ENCODE measurements at places on chromosomes 16 and 17. TPM values are rescaled to one million over a fixed set of nuclear protein-coding genes. Genes with fewer than 3 reads are reported as not detected.

TMC8 gene
- 2.0 TPM for total RNA-seq

EVPLL gene
- total RNA-seq, result not detected

RAB11FIP4 gene
- total RNA-seq, result 32.5 TPM

MMP25 gene
- total RNA-seq, result 5.9 TPM

OR4D1 gene
- 0.08 TPM for total RNA-seq

- H3K27me3 ChIP-seq, result no peaks in the 10 kb centered on the region
- DNase-seq, result no peak
- H3K4me1 ChIP-seq, result no peaks in the 10 kb centered on the region
Measured at GRCh38 chr16:29014561-29015069, 29.8 kb downstream of the LAT start.

DNA sequence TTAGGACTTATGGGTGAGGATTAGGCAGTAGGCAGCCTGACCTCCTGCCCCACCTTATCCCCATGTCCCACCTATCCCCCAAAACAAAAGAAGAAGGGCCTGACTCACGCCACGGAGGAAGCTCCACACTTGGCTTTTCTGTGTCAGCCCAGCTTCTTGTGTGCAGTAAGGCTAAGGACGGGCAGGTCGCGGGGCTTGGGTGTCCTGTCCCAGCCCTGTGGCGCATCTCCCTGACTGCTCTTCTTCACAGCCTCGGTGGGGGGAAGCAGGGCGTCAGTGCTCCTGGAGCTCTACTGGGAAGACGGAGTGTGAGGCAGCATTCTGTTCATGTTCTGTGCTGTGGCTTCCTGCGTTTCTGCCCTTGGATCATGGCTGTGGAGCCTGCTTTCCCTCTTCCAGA lies 34.6 kb upstream of the ALDH3A2 start:
- no peaks in the 10 kb centered on the region for H3K36me3 ChIP-seq
- no peaks in the 10 kb centered on the region for H3K27me3 ChIP-seq
- H3K27ac ChIP-seq, result no peak overlapping the region
- H3K4me3 ChIP-seq, result no peak overlapping the region
- peak; percentile 52 for DNase-seq

GRCh38 chr17:9217151-9218056 lies 196.1 kb downstream of the NTN1 start:
- no peak overlapping the region for H3K4me3 ChIP-seq
- no peaks in the 10 kb centered on the region for H3K27me3 ChIP-seq
- DNase-seq, result peak; percentile 54
- H3K4me1 ChIP-seq, result peaks cover 8% of the 10 kb centered on the region
- H3K36me3 ChIP-seq, result peaks cover 44% of the 10 kb centered on the region
- H3K27ac ChIP-seq, result no peak overlapping the region

- H3K36me3 ChIP-seq, result peaks cover 4% of the 10 kb centered on the region
- no peaks in the 10 kb centered on the region for H3K27me3 ChIP-seq
- H3K4me1 ChIP-seq, result no peaks in the 10 kb centered on the region
- no peak overlapping the region for H3K4me3 ChIP-seq
- H3K27ac ChIP-seq, result no peak overlapping the region
Measured at GRCh38 chr16:50614955-50615724, 66.0 kb downstream of the SNX20 start.

DNA sequence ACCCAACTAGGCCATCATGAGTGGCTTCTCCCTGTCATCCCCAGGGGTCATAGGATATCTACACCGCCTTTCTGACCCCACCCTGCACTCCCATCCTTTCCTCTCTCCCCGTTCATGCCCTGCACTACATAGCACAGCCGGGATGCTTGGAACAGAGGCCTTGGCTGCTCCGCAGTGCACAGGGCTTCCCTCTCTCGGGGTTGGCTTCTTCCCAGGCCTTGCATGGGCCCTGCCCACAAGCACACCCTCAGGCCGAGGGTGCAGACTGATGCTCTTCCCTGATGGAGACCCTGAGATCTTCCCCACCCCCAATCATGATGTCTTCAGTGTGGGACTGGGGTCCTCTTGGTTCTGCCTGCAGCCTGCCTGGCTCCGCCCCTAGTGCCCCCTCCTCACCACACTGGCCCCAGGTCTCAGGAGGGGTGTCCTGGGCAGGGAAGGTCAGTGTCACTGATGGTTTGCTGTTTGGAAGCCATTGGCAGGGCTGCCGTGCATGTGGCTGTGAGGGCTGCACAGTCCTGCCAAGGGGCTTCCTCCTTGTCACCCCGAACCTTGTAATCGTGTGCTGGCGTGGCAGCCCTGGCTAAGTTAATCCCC lies 14.3 kb upstream of the NAGLU start:
- no peaks in the 10 kb centered on the region for H3K27me3 ChIP-seq
- no peak overlapping the region for H3K4me3 ChIP-seq
- no peak overlapping the region for H3K27ac ChIP-seq
- H3K36me3 ChIP-seq, result peaks cover 14% of the 10 kb centered on the region

DNA sequence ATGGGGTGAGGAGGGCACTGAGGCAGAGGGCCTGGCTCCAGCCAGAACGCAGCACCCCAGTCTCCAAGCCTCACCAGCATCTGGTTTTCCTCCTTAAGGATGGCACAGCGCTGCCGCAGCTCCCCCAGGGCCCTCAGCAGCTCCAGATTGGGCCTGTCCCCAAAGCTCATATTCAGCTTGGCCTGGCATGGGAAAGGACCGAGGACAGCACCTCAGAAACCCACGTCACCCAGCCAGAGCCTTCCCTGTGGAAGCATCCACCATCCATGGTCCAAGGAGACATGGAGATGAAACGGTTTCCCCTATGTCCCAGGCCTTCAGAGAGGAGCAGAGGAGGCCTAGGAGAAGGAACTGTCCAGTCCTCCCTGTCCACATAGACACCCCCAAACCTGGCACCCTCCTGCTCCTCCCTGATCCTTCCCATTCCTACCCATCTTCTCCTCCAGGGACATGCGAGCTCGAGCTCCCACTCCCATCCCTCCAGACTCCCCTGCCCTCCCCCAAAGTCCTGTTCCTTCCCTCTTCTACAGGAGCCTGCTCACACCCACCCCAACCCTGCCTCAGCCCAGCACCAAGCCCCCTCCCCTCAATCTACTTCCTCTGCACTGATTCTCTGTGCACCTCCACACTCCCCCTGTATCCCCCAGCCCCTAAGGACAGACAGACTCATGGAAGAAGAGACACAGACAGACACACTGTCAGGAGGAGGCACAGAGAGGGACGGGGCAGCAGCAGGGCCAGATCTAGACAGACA lies 1.8 kb downstream of the TSPOAP1 start:
- no peak for DNase-seq
- H3K4me1 ChIP-seq, result no peaks in the 10 kb centered on the region
- H3K27ac ChIP-seq, result no peak overlapping the region
- H3K27me3 ChIP-seq, result peaks cover 8% of the 10 kb centered on the region
- no peak overlapping the region for H3K4me3 ChIP-seq

DNA sequence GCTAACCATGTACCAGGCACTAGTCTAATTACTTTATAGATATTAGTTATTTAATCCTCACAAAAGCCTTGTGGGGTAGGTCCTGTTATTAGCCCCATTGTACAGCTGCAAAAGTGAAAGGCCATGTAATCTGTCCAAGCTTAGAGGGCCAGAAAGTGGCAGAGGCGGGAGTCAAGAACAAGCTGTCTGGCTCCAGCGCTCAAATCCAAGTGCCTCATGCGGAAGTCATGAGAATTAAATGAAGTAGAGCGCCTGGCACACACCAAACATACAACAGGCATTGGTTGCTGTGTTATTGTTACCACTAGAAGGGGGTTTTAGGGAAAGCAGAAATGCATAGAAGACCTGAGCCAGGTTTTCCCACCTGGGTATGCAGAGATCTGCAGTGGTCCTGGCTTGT lies 1.2 kb downstream of the AQP8 start:
- H3K4me1 ChIP-seq, result no peaks in the 10 kb centered on the region
- no peaks in the 10 kb centered on the region for H3K27me3 ChIP-seq
- H3K4me3 ChIP-seq, result no peak overlapping the region
- no peak overlapping the region for H3K27ac ChIP-seq
- H3K36me3 ChIP-seq, result no peaks in the 10 kb centered on the region

GRCh38 chr17:6924208-6924607 lies 71.6 kb upstream of the ALOX12 start:
- no peaks in the 10 kb centered on the region for H3K4me1 ChIP-seq
- no peak overlapping the region for H3K4me3 ChIP-seq
- H3K27ac ChIP-seq, result no peak overlapping the region
- peaks cover 68% of the 10 kb centered on the region for H3K27me3 ChIP-seq

- no peak overlapping the region for H3K4me3 ChIP-seq
- H3K27ac ChIP-seq, result no peak overlapping the region
- H3K27me3 ChIP-seq, result no peaks in the 10 kb centered on the region
Measured at GRCh38 chr17:4066210-4066609, 76.6 kb downstream of the ZZEF1 start.

DNA sequence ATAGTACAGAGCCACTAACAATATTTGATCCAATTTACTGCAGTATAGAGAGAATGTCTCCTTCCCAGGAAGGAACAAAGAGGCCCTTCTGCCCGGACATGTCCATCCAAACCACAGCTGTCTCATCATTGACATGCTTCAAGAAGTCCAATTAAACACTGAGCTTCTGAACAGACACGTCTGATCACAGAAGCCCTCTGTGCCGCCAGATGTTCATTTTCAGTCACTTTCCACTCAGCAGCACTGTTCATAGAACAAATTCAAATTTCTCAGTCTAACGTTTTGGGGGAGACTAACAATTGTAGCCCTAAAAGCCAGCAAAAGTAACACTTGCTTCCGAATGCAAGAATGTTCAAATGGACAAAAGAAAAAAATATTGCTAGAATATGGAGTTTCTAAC lies 15.3 kb downstream of the ZC3H7A start:
- H3K4me1 ChIP-seq, result peaks cover 11% of the 10 kb centered on the region
- no peak for DNase-seq
- H3K27ac ChIP-seq, result peak overlapping the region; percentile 40
- H3K27me3 ChIP-seq, result no peaks in the 10 kb centered on the region
- H3K36me3 ChIP-seq, result peaks cover 44% of the 10 kb centered on the region
- H3K4me3 ChIP-seq, result no peak overlapping the region

GRCh38 chr17:630801-631200 lies 83.8 kb downstream of the VPS53 start:
- peaks cover 44% of the 10 kb centered on the region for H3K36me3 ChIP-seq
- H3K4me1 ChIP-seq, result peaks cover 12% of the 10 kb centered on the region
- H3K27ac ChIP-seq, result no peak overlapping the region
- DNase-seq, result no peak

DNA sequence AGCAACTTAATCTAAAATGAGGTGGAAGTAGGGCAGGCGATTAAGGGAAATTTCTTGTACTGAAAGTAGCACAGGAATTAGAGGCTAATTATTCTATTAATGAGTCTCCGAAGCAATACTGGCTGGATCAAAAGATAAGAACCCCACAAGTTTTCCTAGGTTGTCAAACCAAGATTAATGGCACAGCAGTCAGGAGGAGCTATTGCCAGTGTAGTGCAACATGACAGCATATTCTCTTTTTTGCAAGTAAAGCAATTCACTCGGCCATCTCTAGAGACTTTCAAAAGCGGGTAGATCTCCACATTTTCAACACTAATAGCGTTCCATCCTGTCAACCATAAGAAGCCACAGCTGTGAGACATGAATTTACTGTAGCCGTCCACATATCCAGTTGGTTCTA lies 81.2 kb downstream of the CYB561 start:
- DNase-seq, result no peak
- no peaks in the 10 kb centered on the region for H3K27me3 ChIP-seq
- H3K4me1 ChIP-seq, result no peaks in the 10 kb centered on the region
- no peak overlapping the region for H3K27ac ChIP-seq
- H3K36me3 ChIP-seq, result no peaks in the 10 kb centered on the region

DNA sequence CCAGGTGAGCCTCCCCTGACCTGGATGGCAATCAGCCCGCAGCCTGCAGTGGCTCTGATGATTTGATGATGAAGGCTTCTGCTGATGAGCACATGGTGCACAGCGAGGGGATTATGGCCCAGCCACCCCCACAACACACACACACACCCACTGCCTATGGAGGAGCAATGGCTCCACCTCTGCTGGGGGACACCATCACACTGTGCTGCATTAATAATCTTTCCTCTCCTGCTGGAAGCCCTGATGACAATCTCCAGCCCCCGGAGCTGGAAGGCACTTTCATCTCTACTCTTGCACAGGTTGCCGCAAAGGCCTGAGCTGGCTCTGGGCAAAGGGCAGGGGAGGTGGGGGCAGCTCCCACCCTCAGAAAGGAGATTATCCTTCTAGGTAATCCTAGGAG lies 79.9 kb downstream of the PLXDC1 start:
- H3K27ac ChIP-seq, result no peak overlapping the region
- peaks cover 3% of the 10 kb centered on the region for H3K4me1 ChIP-seq
- no peak overlapping the region for H3K4me3 ChIP-seq
- DNase-seq, result no peak
- no peaks in the 10 kb centered on the region for H3K27me3 ChIP-seq
- H3K36me3 ChIP-seq, result no peaks in the 10 kb centered on the region

GRCh38 chr17:59859444-59860025 lies 33.2 kb downstream of the TUBD1 start:
- no peaks in the 10 kb centered on the region for H3K27me3 ChIP-seq
- no peak overlapping the region for H3K4me3 ChIP-seq
- H3K27ac ChIP-seq, result no peak overlapping the region
- no peaks in the 10 kb centered on the region for H3K4me1 ChIP-seq

DNA sequence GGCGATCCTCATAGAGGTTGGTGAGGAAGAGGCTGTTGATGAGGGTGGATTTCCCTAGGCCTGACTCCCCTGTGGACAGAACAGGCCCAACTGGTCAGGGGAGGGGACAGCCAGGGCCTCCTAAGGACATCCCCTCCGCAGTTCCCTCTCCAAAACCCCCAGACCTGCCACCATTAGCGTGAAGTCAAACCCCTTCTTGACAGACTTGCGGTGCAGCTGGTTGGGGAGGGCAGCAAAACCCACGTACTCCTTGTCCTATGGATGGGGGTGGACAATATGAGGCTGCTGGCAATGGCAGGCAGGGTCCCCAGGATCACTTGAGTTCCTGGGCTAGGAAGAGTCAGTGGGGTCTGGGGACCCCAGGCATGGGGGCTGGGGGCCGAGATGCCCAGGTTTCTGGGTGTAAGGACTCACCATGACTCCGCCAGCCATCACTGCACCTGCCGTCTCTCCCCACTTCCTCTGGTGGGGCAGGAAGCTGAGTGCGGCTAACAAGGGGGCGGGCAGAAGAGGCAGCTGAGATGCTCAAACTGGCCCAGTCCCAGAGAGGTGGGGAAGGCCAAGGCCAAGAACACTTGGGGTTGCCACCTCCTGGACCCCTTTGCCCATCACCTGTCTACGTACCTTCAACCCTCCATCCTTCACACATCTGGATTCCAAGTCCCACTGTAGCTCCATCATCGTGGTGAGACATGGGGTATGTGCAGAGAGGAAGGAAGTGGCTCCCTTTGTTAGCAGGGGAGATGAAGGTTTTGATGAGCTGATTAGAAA lies at the start of gene SEPTIN1:
TSS of gene SEPTIN1 (minus strand) at position 451 of the 771 bp plus-strand sequence. CDS start at position 432, 19 bp downstream.
- peaks cover 3% of the 10 kb centered on the region for H3K4me1 ChIP-seq
- H3K36me3 ChIP-seq, result peaks cover 8% of the 10 kb centered on the region
- no peaks in the 10 kb centered on the region for H3K27me3 ChIP-seq
- no peak for DNase-seq

- H3K4me3 ChIP-seq, result no peak overlapping the region
- peaks cover 7% of the 10 kb centered on the region for H3K4me1 ChIP-seq
- H3K27me3 ChIP-seq, result peaks cover 10% of the 10 kb centered on the region
- H3K27ac ChIP-seq, result peak overlapping the region; percentile 68
- DNase-seq, result peak; percentile 70
Measured at GRCh38 chr17:8697323-8697741, 47.3 kb downstream of the CCDC42 start.

- H3K27ac ChIP-seq, result no peak overlapping the region
- DNase-seq, result no peak
- no peak overlapping the region for H3K4me3 ChIP-seq
Measured at GRCh38 chr17:39706921-39707337, 7.1 kb downstream of the ERBB2 start.

- H3K27me3 ChIP-seq, result no peaks in the 10 kb centered on the region
- peak overlapping the region; percentile 99 for H3K27ac ChIP-seq
- H3K4me1 ChIP-seq, result peaks cover 41% of the 10 kb centered on the region
- H3K36me3 ChIP-seq, result no peaks in the 10 kb centered on the region
- H3K4me3 ChIP-seq, result no peak overlapping the region
Measured at GRCh38 chr17:57899822-57900221, 50.0 kb upstream of the MRPS23 start.
